ENCODE measurements at places on chromosomes 2 and 18. TPM values are rescaled to one million over a fixed set of nuclear protein-coding genes. Genes with fewer than 3 reads are reported as not detected.

The VSNL1 gene
- polyA plus RNA-seq: 0.10 TPM

The FAM237A gene
- polyA plus RNA-seq: not detected

The ERICH2 gene
- polyA plus RNA-seq: not detected

The AQP12B gene
- polyA plus RNA-seq: not detected

The PIK3C3 gene
- 42.6 TPM for polyA plus RNA-seq

The AQP12A gene
- not detected for polyA plus RNA-seq

The DPYSL5 gene
- not detected for polyA plus RNA-seq

The ZNF892 gene
- polyA plus RNA-seq: 0.08 TPM

The TMEM247 gene
- polyA plus RNA-seq: not detected

The ZBTB7C gene
- polyA plus RNA-seq: not detected

The DES gene
- polyA plus RNA-seq: not detected

The INHBB gene
- polyA plus RNA-seq: not detected

The EFEMP1 gene
- 0.37 TPM for polyA plus RNA-seq

The MARS2 gene
- polyA plus RNA-seq: 23.0 TPM

The TUBB6 gene
- polyA plus RNA-seq: 153 TPM

The TM4SF20 gene
- polyA plus RNA-seq: not detected

The NOP58 gene
- polyA plus RNA-seq: 264 TPM

The ATP6V1C2 gene
- polyA plus RNA-seq: 1.1 TPM

The TEKT4 gene
- polyA plus RNA-seq: 0.27 TPM

The COL3A1 gene
- 0.27 TPM for polyA plus RNA-seq

The THSD7B gene
- 0.18 TPM for polyA plus RNA-seq

The LOXL3 gene
- polyA plus RNA-seq: 31.2 TPM

The DSG1 gene
- polyA plus RNA-seq: 3.5 TPM

The CYBRD1 gene
- polyA plus RNA-seq: 39.9 TPM

The EFHD1 gene
- not detected for polyA plus RNA-seq

The KIAA2012 gene
- polyA plus RNA-seq: not detected

The SERPINB10 gene
- polyA plus RNA-seq: 12.4 TPM

The DSC2 gene
- 3.4 TPM for polyA plus RNA-seq

The SRD5A2 gene
- polyA plus RNA-seq: not detected

The DAPL1 gene
- not detected for polyA plus RNA-seq

The GPR155 gene
- polyA plus RNA-seq: 0.53 TPM

The HOXD8 gene
- not detected for polyA plus RNA-seq

The GKN1 gene
- not detected for polyA plus RNA-seq

The SERPINE2 gene
- 2.1 TPM for polyA plus RNA-seq

The LRATD1 gene
- polyA plus RNA-seq: not detected

Measured in GM12878 (cell line).